ENCODE measurements at places on chromosomes 1 and 21.

DNA sequence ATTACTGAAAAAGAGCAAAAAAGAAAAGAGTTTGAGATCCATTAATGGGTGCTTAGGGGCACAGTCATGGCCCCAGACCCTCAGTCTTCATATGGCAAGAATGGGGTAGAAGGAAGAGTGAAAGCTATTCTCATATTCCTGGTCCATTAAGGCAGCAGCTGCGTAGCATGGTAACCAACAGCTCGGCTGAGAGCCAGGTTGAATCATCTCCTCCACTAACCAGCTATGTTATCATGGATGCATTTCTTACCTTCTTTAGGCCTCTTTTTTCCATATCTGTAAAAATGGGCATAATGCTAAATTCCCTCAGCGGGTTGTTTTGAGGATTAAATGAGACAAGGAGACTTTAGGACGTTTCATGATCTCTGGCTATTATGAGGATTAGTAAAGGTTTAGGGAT lies 15.0 kb upstream of the SARS1 start:
- no peak for DNase-seq

- DNase-seq: no peak
These were observed 34.2 kb upstream of the ATP5PO start for GRCh38 chr21:33949516-33950430.

GRCh38 chr1:36530261-36530660 lies 47.5 kb upstream of the CSF3R start:
- no peak for DNase-seq

DNA sequence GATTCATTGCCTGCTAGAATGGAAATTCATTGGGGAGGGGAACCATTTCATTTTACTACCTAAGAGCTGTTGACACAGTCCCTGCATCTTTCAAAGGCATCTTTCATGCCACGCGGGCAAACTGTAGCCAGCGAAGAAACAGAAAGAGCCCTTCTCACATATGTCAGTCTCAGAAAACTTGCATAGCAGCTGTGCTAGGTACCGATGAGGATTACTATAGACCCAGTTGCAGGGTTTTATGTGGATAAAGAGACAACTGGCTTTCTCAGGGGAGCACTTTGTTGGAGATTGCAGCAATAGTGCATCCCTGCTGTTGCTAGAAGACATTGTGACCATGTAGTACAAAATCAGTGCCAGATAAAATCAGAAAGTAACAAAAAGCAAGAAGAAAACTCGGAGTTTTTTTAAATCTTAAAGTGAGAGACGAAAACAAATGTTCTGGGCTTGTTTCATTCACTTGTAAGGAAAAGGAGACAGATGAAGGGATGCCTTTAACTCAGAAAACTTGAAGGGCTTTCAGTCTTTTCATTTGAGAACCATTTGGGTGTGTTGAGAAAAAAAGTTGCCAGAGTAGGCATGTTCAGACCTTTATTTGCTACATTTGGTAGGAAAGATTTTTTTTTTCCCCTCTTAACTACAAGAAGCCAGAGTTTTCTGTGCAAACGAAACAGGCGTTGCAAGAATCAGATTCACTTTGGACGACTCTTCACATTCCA lies 804.1 kb downstream of the USP25 start:
- DNase-seq: no peak

GRCh38 chr21:36159356-36159921 lies 2.8 kb downstream of the DOP1B start:
- DNase-seq: no peak

DNA sequence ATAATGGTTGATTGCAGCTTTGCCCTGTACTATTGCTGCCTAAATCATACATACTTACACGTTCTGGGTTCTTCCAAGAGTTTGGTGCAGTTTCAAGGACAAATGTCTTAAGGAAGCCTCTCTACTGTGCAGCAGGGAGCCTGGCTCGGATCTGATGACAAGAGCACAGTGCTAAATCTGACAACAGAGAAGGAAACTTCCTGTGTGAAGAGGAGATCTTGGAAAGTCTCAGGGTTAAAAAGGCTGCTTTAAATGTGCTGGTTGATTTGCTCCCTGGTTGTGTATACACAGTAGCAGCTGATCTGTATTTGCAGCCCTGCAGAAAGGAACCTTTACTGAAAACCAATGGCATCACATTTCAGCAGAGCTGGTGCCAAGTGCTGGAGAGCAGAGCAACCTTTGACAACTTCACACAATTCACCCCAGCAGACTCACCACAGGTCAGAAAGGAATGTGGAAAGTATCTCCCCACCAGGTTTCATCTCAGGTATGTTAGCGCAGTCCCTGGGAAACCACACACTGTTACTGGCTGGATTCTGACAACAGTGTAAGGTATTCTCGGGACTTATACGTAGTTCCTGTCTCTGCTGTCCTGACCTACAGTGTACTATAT lies 355.0 kb upstream of the ESRRG start:
- DNase-seq: no peak

DNA sequence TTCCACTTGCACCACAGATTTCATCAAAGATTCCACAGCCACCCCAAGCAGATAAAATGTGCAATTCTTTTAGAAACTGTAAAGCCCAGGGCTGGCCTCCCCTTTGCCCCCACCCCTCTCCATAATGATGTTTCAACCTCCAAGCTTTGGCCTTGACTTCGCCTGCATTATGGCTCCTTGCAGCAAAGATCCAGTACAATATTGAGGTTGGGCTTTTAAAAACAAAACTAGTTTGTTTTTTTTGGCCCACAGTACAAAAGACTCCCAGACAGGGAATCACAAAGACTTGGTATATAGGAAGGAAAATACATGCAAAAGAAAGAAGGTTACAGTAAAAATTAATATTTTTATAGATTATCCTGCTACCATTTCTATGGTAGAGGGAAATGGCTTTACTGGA lies 356.5 kb upstream of the PTBP2 start:
- DNase-seq: no peak

GRCh38 chr1:119703666-119704450 lies 7.9 kb upstream of the PHGDH start:
- no peak for DNase-seq

GRCh38 chr1:65149351-65150107 lies 1.5 kb downstream of the AK4 start:
- DNase-seq: no peak

DNA sequence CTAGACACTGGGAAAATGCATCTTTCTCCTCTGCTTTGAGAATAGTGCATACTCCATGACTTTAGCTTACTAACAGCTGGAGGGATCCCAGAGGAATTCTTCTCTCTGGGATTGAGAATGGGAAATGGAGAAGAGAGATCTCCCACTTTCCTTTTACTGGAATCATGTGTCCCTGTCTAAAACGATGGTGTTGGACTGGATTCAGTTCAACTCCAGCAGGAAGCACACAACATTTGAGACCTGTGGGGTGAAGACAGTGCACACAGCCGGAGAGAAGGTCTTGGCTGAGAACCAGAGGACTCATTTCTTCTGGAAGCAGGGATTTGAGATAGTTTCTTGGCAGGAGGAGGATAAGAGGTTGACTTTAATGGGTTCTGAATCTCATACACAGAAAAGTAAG lies 58.7 kb downstream of the TRABD2B start:
- DNase-seq: no peak

- DNase-seq: peak; percentile 19
These were observed 948 bp downstream of the STK40 start for GRCh38 chr1:36384542-36385409.

GRCh38 chr1:59485949-59486348 lies 189.1 kb downstream of the FGGY start:
- DNase-seq: no peak

DNA sequence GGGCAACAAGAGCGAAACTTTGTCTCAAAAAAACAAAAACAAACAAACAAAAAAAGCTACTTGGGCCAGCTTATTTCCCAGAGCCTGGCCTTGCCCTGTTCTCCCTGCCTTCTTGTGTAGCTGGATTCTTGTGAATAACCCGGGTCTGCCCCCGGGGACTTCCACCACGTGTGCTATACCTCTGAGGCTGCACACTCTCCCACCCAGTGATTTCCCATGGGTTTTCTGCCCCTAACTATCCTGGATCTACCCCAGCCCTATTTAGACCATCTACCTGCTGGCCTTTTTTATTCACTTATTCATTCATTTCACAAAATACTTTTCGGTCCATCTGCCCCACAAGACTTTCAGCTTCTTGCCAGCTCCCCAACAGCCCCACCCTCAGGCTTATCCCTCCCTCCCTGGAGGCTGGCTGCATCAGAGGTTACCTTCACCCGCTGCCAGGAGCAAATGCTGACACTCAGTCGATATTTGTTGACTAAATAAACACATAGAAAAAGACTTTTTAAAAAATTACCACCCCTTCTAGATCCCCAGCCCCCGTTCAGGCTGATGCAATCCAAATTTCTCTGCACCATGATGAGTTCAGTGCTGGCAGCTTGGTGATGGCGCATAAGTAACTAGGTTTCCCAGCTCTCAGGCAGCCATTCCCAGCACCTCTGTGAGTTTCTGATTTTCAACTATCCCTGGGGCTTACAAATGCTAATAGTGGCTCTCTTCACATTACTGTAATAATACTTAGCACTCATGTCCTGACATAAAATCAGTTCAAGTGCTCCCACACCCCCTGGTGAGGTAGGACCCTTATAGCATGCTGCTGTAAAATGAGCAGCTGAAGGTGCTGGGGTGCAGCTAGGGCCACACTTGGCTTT lies 30.7 kb upstream of the TARBP1 start:
- no peak for DNase-seq

DNA sequence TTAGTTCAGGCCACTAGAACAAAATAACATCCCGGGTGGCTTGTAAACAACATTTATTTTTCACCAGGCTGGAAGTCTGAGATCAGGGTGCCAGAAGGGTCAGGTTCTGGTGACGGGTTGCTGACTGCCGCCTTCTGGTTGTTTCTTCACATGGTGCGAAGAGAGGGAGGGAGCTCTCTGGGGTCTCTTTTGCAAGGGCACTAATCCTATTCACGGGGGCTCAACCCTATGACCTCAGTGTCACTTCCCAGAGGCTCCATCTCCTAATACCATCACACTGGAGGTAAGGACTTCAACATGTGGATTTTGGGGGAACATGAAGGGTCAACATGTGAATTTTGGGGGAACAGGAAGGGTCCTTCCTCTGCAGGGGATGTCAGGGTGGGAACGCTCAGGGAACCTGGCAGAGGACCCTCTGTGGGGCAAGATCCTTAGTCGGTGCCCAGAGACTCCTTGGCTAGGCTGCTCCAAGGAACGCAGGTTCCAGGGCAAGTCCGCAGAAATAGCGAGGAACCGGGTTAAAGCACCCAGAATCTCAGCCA lies 8.7 kb upstream of the C2CD2 start:
- DNase-seq: no peak

DNA sequence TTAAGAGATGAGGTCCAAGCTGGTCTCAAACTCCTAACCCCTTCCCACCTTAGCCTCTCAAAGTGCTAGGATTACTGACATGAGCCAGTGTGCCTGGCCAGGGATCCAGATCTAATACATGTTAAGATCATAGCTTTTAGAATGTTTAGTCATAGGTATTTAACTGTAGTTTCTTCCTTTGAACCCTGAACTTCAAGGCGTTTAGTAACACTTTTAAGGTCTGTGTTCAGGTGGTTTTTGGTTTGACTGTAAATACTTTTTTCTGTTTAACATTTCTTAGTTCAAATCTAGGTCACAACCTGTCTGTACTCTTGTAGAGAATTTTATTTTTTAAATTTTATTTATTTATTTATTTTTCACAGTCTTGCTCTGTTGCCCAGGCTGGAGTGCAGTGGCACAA lies 28.1 kb downstream of the RAP1A start:
- no peak for DNase-seq

DNA sequence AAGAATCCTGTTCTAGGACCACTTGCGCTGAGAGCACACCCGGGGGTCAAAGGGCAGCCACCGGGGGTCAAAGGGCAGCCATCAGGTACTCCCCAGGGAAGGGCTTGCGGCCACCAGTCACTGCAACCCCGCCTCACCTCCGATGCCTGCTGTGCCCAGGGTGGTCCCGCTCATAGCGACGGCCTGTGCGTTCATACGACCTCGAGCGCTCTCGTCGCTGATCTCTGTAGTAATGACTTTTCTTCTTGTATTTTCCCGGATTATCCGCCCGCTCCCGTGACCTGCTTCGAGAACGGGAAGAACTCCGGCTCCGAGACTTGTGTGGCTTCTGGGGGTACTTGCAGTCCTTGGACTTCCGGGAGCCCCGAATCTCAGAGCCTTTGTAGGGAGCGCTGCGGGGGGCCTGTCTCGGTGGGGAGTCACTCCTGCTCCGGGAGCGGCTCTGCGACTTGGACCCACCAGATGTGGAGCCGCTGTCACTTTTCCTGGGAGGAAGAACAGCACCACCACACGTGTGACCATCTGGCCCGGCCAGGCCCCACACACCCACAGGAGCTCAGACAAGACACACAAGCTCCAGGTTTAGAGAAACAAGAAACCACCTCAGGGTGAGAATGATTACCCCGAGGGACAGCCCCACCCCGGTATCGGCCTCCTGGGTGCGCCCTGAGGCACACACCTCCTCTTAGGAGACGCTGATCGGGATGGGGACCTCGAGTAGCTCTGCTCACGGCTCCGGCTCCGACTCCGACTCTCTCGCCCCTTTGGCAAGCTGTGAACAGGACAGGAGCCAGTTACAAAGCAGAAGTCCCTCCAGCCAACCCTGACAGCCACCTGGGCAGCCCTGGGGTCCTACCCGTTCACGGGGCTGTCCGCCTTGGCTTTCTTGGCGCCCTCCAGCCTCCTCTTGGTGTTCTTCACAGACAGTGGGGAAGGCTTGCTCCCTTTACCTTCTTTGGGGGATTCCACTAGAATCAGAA lies 11.7 kb downstream of the CCNL2 start:
- DNase-seq: no peak

DNA sequence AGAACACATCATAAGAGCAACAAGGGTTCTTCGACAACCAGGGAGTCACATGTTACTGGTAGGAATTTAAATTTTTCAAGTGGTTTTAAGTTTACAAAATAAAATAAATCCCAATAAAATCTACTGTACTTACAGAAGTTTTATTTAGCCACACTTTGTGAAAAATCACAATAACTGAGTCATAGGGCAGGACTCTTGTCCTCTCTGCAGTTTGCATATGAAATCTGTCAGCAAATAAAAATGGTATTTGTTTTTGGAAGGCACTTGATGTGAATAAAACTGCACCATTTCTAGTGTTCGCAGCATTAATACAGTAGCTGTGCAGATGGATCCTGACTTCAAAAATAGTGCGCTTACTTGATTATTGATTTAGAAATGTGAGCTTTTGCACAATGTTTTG lies 150.4 kb downstream of the LBR start:
- no peak for DNase-seq

- peak; percentile 27 for DNase-seq
These were observed 534 bp downstream of the KCNH1 start for GRCh38 chr1:211133393-211133835.

DNA sequence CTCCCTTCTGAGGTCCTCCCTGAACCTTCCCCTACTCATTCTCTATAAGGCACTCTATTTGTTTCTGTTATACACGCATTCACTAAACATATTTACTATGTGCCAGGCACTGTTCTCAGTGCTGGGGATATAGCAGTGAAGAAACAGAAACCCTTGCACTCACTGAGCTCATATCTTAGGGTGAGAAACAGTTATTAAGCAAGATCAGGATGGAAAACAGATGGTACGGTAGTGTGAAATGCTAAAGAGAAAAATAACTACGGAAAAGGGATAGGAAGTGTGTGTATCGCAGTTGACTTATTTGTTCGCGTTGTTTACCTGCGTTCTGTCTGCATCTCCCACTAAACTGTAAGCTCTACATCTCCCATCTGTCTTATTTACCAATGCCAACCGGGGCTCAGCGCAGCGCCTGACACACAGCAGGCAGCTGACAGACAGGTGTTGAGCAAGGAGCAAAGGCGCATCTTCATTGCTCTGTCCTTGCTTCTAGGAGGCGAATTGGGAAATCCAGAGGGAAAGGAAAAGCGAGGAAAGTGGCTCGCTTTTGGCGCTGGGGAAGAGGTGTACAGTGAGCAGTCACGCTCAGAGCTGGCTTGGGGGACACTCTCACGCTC lies 572 bp downstream of the CYB5RL start:
- no peak for DNase-seq

- no peak for DNase-seq
These were observed 33.2 kb downstream of the RHOU start for GRCh38 chr1:228768355-228769000.
